ENCODE measurements at places on chromosomes 16 and 17.
A peak's percentile ranks its signal among the peaks of the same experiment; 100 is the strongest.

GRCh38 chr16:23521037-23521743, 10.9 kb upstream of the GGA2 start:
- DNase-seq = no peak

GRCh38 chr17:57682701-57683100, 62.4 kb downstream of the CCDC182 start:
- no peak for DNase-seq

GRCh38 chr17:64115822-64116534, 14.0 kb downstream of the ERN1 start:
- peak; percentile 22 for DNase-seq

- DNase-seq = no peak
These were observed 124.0 kb downstream of the ABCC6 start for GRCh38 chr16:16099320-16099719.

GRCh38 chr17:64058621-64059020, 38.2 kb upstream of the ICAM2 start:
- no peak for DNase-seq

DNA sequence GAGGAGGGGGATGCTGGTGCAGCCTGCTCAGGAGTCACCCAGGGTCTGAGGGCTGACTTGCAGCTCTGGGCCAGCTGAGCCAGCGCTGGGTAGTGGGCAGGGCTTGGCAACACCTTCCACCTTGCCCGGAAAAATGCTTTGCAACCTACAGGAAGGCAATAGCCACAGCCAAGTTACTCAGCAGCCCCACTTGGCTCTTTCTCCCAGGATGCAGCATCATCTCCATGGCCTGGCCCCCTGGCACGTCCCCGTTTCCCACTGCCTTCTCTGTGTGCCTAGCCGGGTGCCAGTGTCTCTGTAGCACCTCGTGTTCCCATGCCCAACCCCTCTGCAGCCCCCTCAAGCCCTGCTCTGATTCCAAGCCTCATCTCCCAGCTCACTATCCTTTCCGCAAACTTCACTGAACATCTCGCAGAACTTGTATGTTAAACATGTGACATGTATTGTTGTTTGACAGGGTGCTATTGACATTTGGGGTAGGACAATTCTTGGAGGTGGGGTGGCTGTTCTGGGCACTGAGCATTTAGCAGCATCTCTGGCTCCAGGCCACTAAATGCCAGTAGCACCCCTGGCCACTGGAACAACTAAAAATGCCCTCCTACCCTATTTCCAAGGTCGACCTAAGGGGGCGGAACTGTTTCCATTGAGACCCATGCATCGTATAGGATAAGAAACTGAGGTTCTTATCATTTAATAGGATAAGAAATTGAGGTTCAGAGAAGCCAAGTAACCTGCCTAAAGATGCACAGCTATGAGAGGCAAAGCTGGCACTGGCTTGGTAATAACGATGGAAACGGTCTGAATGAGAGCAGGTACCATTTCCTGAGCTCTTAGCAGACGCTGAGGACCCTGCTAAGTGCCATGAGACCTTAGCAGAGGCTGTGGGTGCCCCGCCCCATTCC, 12.2 kb downstream of the DEXI start:
- no peak for DNase-seq

- DNase-seq = peak; percentile 91
These were observed 3.1 kb upstream of the SETD6 start for GRCh38 chr16:58511933-58512815.

GRCh38 chr17:81740395-81740961, 28.4 kb downstream of the SLC25A10 start:
- no peak for DNase-seq

- DNase-seq = peak; percentile 36
These were observed 26.5 kb downstream of the YPEL2 start for GRCh38 chr17:59357929-59358328.

- no peak for DNase-seq
These were observed 30.8 kb downstream of the NOG start for GRCh38 chr17:56624309-56624708.

DNA sequence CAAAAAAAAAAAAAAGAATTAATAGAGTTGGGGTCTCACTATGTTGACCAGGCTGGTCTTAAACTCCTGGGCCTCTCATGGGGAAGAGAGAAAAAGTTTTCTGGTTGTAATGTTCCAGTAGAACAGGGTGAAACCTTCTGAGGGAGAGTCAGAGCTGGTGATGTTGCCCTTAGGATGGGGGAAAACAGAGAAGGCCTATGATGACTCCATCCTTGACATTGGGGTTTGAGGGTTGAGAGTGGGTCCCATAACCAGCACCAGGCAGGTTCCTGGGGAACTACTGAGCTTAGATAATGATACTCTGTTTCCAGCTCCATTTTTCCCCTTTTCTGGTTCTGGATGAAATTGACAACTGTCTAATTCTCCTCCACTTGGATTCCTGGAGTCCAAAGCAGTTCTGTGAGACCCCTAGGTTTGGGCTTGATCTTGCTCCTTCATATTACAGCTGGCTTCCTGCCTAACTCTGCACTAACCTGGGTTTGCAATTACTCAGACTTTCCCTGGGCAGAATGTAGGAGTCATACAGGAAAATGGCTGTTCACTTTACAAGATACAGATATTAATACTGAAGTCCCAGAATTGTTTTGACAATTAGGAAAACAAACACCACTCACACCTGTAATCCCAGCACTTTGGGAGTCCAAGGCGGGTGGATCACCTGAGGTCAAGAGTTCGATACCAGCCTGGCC, 62.8 kb upstream of the B4GALNT2 start:
- DNase-seq = no peak

DNA sequence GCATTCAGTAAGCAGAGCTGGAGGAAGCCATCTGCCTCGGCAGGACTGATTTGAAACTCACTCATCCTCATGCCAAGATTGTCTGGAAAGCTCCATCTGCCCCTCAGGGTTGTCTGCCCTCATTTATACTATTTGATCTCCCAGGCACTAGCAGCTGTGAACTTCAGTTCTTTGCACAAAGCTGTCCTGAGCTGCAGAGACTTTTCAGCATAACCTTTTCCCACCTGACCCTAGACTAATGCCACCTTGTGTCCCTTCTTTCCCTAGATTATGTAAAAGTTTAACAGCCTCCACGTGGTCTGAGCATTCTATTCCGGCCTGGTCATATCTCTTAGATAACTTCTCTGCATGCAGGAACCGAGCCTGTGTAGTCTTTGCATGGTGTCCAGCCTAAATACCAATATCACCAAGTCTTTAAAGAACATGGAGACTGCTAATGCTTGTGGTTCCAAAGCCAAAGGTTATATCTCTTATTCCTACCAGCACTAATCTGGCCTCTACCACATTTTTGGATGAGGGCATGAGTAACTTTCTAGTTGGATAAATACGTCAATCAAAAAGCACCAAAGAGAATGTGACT, 29.1 kb downstream of the STAT5A start:
- DNase-seq = no peak

DNA sequence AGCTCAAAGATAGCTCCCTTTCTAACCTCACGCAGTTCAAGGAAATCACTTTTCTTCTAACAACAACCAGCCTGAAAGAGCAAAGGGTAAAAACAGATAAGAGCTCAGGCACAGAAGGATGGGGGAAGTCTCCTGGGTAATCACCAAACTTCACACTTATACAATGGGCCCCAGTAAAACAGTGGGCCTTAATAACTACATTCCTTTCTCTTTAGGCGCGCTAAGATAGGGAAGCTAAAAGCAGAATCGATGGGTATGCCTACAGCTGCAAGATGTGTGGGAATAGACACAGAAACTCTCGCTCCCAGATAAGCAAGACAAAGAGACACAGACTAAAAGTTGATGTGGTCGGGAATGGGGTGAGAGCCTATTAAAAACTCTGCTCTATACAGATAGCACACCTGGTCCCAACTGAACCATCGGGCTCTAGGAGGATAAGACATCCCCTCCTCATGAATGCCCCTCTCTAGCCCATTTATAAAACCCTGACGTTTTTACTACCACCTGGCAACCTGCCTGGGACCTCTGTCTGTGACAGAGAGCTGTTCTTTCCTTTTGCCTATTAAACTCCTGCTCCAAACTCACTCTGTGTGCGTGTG, 826 bp downstream of the LYZL6 start:
- no peak for DNase-seq

DNA sequence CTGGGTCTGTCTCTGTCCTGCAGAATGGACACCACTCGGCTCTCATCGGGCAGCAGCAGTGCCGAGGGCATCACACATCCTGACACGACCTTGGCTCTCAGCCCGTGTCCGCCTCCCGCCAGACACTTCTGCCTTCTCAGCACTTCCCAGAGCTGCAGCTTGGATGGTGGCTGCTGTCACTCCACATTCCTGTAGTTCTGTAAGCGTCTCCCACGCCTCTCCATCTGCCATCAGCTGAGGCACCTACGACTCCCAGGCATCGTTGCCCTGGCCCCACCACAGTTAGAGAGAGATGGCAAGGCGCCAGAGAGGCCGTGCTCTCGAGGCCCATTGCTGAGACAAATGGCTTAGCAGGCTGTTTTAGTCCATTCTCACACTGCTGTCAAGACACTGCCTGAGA, 195.9 kb upstream of the CHMP6 start:
- DNase-seq = no peak

DNA sequence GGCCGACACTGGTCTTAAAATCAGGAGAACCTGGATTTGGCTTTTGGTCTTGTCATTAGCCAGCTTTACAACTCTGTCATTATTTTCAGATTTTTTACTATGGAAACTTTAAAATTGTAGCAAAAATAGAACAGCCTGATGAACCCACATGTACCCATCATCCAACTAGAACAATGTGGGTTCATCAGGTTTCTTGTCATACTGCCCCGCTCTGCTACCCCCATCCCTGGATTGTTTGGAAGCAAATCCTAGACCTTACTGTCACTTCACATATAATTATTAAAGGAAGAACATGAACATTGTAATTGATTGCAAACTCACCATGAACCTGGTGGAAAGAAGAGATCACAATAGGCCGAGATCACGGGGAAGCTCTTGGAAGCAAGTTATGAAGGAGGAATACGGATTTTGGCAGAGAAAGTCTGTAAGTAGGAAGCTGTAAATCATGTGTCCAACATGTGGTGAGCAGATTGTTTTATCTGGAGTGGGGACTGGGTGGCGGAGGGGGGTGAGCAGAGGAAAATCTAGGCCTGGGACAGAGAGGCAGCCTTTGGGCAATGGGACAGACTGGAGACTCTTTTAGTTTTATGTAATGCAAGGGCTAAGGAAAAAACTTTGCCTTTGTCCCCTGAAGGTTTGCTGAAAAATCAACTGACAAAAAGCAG, 67.0 kb downstream of the PITPNC1 start:
- DNase-seq = no peak

- DNase-seq = no peak
These were observed 429.8 kb downstream of the MAF start for GRCh38 chr16:79170555-79171246.

DNA sequence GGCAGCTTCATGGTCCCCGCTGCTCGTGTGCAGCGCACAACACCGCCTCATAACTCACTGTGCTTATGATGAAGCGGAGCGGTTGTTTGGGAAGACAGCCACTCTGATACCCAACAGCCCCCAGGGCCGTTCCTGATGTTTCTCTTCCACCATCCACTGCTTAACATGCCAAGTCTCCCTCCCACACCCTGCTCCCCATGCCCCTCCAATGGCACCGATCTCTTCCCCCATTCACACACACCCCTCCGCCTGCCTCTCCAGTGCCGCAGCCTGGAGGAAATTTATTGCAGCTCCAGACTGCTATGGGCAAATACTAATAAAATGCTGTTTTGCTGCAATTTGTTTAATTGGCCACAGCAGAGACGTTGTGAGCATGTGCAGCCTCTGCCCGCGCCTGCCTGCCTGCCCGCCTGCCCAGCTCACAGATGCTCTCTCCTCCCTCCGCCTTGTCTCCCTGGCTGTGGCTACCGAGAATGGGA, 80.3 kb upstream of the LHX1 start:
- no peak for DNase-seq

- no peak for DNase-seq
These were observed 121.7 kb downstream of the ABCC6 start for GRCh38 chr16:16101585-16101984.

GRCh38 chr17:53039981-53040380, 782.7 kb upstream of the KIF2B start:
- no peak for DNase-seq

- DNase-seq = no peak
These were observed 60.6 kb upstream of the DHX40 start for GRCh38 chr17:59504821-59505220.

DNA sequence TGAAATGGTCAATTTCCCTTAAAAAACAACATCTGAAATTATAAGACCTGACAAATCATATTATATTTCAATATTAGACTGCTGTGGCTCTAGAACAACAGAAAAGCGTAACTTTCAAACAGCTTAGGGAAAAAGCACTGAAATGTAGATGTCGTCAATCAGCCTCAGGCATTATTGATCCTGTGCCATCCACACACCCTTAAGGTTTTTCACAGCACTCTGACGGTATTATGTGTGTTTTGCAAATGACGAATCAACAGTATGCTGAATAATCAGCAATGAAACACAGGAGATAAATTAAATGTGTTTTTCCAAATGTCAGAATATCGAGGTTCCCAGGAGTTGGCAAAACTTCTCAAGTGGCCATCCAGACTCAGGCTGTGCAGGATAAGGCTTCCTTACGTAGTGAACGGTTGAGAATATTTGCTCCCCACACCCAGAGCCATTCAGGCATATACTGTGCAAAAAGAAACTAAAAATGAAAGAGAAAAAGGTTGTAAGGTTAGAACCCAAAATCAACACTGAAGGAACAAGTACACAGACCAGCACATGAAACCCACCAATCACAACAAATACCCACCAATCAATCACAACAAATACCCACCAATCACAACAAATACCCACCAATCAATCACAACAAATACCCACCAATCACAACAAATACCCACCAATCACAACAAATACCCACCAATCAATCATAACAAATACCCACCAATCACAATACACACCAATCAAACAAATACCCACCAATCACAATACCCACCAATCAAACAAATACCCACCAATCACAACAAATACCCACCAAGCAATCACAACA, 7.7 kb upstream of the MBTPS1 start:
- no peak for DNase-seq

GRCh38 chr17:3669085-3669347, 404 bp downstream of the EMC6 start:
- no peak for DNase-seq

- DNase-seq = no peak
These were observed 14.6 kb upstream of the CLEC10A start for GRCh38 chr17:7094652-7095019.

GRCh38 chr17:36983618-36984017, 34.9 kb downstream of the AATF start:
- DNase-seq = no peak

DNA sequence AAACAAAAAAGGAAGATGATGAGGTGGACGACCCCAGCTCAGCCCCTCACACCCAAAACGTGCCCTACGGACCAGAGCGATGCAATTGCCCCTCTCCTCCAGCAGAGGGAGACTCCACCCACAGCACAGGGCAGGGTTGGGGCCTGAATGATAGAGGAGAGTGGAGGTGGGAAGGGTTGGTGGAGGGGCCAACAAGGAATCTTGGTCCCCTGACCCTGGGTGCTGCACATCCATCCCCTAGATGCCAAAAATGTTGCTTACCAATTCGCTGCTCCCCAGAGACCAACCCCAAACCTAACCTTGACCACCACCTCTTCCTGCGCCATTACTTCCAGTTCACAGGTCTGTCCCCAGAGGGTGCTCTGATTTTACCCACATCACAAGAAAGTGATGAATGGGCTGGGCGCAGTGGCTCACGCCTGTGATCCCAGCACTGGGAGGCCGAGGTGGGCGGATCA, 12.9 kb downstream of the P2RX5 start:
- DNase-seq = peak; percentile 71

Data from activated CD4-positive, alpha-beta T cell treated with anti-CD3 and anti-CD28 coated beads for 48 hours (primary cell).